CD4-positive, alpha-beta T cell treated with Interleukin-15 for 1 hour (primary cell): ENCODE measurements at places on chromosomes 7 and 10.

DNA sequence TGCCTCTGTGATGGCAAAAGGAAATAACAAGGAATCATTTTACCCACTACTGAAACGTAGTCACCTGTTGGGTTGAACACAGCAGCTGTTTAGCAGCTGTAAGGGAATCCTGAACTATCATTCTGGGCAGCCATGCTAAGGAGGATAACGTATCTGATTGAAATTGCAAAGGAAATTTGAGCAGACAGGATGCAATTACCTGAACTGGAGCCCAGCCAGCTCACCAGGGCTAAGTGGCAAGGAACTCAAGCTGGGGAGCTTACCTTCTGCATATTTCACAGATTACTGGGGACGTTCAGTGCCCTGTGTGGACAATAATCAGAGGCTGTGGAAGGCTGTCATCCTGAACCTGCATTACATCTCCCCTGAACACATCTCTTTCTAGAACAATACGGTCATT, 650.5 kb downstream of the SORCS3 start:
- DNase-seq, result no peak

DNA sequence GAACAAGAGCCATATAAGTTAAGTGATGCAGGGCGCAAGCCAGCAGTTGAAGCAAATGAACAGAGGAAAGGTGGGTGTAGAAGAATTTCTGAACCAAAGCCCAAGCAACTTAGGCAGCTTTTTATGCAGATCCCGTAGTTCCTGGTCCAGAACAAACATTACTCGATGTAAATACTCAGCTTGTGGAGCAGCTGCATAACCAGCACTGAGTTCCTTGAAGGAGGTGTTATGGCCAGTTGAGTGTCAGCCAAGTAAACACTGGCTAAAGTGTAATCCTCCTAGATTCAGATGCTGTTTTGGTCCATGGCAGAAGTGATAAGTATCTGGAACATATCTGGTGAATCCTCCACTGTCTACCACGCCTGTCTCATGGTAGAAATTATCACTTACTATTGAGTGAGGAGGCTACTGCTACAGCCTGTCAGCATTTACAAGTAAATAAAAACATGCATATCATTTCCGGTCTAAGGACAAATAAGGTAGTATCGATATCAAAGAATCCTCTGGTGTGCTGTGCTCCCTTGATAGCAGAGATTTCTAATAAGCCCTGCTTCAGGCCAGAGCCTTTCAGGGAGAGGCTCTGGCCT, 213.9 kb downstream of the DYNC1I1 start:
- no peak for DNase-seq

DNA sequence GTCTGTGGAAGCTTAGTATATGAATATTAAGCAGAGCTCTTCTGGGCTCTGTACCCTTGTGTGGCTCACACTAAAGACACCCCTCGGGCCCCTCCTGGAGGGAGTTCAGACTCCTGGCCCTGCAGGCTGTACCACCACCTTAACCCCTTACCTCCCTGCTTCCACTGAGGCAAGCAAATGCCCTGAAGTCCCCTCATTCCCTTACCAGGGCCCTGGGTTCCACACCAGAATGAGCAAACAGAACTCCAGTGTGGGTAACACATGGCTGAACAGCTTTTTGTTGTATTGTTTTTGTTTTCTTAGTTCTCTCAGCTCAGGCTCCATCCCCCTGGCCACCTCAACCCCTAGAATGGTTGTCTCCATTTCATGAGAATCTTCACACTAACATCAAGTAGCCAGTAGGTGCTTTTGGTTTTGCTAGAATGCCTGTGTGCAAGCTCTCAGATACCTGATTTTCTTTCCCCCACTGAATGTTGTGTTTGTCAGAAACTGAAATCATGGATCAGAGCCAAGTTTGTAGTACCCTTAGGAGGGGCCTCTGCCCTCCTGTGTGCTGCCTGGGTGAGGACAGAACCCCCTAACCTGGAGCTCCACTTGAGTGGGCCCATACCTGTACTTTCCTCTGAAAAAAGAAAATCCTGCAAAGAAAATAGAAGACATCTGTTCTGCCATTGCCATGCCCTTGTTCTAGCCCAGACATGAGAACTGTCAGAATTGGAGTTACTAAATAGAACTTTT, 2.8 kb upstream of the WAPL start:
- no peak for DNase-seq

- DNase-seq, result peak; percentile 67
Observed at GRCh38 chr7:22782616-22783232, 39.9 kb downstream of the TOMM7 start.

GRCh38 chr7:146172112-146172511, 55.5 kb downstream of the CNTNAP2 start:
- DNase-seq, result no peak

GRCh38 chr7:80087771-80088170, 46.9 kb upstream of the GNAI1 start:
- DNase-seq, result no peak
